Activated T-cell treated with anti-CD3 and anti-CD28 coated beads for 48 hours (primary cell): ENCODE measurements at places on chromosomes 6 and 20.

- no peak for DNase-seq
Measured at GRCh38 chr6:166955865-166956443, 396 bp downstream of the RNASET2 start.

DNA sequence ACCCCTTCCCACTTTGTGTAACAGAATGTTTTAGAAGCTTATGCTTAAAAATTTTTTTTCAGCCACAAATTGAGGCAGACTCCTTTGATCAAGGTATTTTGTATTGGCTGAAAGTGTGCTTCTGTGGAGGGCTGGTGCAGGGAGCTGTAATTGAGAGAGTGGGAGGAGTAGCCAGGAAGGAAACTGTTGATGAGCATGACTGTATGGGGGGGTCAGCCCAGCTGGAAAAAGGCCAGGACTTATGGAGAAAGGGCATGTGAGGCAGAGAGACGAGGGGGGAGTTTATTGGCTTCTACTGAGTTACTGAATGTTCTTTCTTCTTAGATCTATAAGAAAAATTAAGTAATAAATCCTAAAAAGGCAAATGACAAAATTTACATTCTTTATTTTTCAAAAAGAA is 13.4 kb downstream of the RFPL4B start:
- DNase-seq, result no peak

DNA sequence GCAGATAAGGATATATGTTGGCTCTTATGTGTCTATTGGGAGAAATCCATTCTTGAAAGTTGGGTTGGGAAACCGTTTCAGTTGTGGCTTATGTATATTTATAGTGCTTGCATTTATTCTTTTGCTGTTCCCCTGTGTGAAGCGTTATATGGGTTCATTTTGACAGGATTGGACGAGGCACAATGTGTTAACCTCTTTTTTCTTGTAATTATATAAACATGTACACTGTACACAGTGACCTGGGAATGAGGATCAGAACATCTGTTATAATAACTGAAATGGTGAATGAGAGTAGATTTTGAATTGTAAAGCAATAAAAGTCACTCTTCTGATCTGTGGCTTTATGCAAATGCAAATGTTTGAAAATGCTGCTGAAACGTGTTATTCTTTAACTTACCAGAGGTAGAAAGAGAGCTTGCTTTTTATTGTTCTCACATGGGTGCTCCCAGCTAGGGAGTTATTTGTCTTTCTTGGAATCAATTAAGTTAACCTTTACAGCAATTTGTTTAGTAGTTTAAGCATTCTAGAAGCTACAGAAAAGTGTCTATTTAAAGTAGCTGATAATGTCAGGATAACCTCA is 213.7 kb downstream of the GRIK2 start:
- DNase-seq, result no peak

- no peak for DNase-seq
Measured at GRCh38 chr20:32574296-32575226, 10.6 kb downstream of the NOL4L start.

DNA sequence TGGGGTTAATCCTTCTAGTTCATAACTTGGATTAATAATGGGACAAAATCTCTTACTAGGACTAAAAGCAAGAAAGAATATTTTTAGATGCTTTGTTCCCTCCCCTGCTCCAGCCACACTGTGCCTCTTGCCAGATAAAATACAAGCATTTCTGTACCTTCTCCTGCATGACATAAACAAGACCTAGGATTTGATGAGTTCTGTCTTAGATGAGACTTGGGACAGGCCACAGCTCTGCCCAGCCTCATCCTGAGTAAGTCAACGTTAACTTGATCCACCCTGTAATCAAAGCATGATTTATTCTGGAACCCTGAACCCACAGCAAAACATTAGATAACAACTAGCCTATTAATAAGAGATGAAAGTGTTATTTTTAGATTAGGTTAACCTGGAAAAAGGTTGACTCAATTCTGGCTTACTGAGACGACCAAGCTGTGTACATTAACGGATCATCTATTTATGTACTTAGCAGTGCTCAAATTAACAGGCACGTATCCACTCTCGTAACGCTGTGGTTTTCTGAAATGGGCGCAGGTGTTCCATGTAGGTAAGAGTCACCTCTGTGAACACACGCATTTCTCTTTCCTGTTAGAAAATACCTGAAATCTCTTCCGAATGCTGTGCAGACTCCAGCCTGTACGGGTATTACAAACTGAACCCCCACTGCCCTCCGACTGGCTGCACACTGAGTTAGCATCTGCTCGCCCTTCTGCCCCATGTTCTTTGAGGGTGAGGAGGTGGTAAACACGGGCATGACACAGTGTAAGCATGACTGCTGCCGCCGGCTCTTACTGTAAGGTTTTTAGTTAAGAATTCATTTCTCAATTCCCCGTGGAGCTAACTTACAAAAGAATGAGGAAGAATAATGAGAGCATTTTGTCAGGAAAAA is 132.1 kb upstream of the FOXQ1 start:
- no peak for DNase-seq

- DNase-seq, result no peak
Measured at GRCh38 chr6:677919-678318, 15.0 kb downstream of the EXOC2 start.

DNA sequence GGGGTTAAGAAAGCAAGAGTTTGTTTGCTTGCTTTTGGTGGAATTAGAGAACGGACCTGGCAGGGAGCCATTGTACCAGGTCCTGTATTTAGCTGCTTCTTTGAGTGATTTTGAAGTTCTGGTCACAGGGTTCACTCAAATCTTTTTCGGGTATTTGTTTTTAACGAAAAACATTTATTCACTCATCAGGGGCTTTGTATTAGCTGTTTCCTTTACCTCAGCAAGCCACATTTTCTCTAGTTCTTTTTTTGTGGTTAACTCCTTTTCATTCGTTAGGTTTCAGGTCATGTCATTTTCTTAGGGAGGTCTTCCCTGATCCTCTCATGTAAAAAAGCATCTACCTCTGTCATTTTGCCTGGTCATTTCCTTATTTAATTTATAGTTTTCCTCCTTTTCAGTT is 1502.2 kb downstream of the GRIK2 start:
- DNase-seq, result no peak

DNA sequence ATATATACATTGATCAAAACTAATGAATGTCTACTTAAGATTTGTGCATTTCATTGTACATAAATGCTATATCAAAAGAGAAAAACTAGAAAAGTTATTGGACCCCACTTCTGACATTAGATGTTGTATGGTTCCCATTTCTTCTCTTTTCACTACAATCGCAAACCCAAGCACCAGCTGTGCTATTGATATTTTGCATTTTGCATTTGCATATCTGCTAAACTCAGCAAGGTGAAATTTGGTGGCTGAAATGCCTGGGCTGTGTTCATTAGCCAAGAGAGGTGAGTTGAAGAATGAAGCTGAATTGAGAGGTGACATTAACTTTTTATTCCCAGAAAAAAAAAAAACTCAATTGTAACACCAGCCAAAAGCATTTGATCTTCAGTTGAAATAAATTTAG is 232.1 kb upstream of the TENT5A start:
- no peak for DNase-seq

- no peak for DNase-seq
Measured at GRCh38 chr6:64255000-64255399, 619.4 kb downstream of the PHF3 start.

- no peak for DNase-seq
Measured at GRCh38 chr6:110746680-110747079, 68.6 kb downstream of the CDK19 start.

DNA sequence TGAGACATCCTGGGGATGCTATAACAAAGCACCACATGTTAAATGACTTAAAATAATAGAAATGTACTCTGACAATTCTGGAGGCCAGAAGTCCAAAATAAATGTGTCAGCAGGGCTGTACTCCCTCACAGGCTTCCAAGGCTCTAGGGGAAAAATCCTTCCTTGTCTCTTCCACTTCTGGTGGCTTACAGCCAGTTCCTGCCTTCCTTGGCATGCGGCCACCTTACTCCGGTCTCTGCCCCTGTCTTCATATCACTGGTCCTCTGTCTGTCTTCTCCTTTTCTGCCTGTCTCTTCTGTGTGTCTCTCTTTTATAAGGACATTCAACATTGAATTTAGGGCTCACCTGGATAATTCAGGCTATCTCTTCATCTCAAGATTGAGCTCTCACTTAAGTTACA is 155.3 kb upstream of the SYNCRIP start:
- no peak for DNase-seq

DNA sequence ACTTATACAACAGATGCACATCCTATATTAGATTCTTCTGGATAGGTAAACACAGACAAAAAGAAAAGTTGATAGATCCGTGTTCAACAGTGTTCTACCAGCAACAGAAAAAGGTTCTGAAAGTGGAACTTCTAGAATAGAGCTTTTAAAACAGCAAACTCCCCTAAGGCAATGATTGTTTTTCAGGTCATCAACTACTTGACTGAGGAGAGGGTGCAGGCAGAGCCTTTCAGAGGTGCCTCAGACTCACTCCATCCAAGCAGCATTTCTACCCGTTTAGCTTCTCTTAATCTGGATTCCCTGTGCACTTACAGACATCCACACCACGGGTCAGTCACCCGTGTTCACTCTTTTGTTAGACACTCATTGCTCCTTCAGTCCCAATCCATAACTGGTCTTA is 28.9 kb downstream of the FYN start:
- DNase-seq, result no peak
